Ascending aorta (tissue), 2 donors: ENCODE measurements at places on chromosomes 2 and 18.

DNA sequence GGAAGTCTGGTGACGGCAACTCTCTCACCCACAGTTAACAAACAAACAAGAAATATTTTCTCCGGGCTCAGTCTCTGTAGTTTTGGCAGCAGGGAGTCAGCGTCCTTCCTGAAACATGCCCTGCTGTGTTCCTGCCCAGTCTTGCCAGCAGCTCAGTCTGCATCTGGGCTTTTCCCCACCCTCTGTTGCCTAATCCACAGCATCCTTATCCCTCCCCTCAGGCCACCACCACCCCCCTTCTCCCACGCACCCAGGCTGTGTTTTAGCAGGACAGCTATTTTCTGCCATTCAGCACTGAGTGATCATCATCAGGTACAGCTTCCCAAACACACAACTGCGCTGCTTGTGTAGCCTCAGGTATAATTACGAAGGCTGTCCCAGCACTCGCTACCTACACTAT is 168.2 kb downstream of the DPP10 start:
- H3K4me1 ChIP-seq, result no peaks in the 10 kb centered on the region
- no peaks in the 10 kb centered on the region for H3K27me3 ChIP-seq
- H3K36me3 ChIP-seq, result no peaks in the 10 kb centered on the region
- no peak overlapping the region for H3K27ac ChIP-seq

GRCh38 chr2:85393836-85394235 is 16.3 kb downstream of the CAPG start:
- no peaks in the 10 kb centered on the region for H3K27me3 ChIP-seq

GRCh38 chr2:108619925-108620620 is 85.8 kb downstream of the LIMS1 start:
- no peaks in the 10 kb centered on the region for H3K4me1 ChIP-seq
- H3K4me3 ChIP-seq, result no peak overlapping the region
- no peak for DNase-seq
- H3K36me3 ChIP-seq, result no peaks in the 10 kb centered on the region
- H3K27ac ChIP-seq, result no peak overlapping the region
- no peaks in the 10 kb centered on the region for H3K27me3 ChIP-seq

DNA sequence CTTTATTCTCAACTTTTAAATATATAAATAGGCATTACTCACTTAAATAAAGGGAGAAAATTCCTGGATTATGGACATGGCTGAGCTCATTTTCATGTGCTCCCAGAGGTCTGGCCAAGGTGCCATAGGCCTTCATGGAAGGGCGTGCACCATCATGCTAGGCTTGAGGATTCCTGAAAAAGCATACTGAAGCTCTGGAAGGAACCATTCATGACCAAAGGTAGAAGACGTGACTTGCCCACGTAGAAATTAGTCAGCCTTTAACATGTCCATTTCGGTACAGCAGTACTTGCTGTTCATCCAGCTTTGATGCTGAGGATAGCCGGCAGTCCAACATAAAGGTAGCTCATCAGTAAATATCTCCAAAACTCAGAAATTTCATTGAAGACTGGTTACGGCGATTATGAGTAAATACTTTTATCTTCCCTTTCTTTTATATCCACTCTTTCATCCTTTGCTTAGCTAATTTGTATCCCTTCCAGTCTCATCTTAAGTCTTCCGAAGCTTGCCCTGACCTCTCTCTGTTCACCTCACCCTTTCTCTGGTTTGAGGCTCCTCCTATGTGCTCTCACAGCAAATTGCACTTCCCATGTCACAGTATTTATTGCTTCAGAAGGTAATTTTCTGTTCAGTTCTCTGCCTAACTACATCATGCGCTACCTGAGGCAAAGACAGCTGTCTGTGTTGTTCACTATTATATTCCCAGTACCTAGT is 32.3 kb upstream of the ASNSD1 start:
- no peak overlapping the region for H3K27ac ChIP-seq
- peaks cover 3% of the 10 kb centered on the region for H3K4me1 ChIP-seq
- H3K27me3 ChIP-seq, result no peaks in the 10 kb centered on the region
- DNase-seq, result no peak
- H3K4me3 ChIP-seq, result no peak overlapping the region
- no peaks in the 10 kb centered on the region for H3K36me3 ChIP-seq

DNA sequence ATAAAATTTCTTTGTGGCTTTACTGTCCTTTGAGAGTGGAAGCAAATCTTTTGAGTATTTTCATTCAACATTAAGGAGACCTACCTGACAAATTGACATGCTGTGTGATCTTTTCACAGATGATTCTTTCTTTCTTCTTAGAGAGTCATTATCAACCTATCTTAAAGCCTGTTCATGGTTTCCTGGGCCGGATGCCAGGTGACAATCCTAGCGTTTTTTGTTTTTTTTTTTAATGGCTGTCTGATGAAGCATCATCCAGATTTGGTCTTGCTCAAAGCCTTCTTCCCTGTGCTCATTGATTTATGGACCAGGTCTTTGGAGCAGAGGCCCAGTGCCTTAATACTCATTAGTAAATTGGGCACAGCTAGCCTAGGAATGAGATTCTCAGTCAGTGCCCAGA is 9.8 kb upstream of the MGAT5 start:
- no peaks in the 10 kb centered on the region for H3K27me3 ChIP-seq
- no peaks in the 10 kb centered on the region for H3K36me3 ChIP-seq
- no peak overlapping the region for H3K27ac ChIP-seq
- peaks cover 3% of the 10 kb centered on the region for H3K4me1 ChIP-seq
- no peak overlapping the region for H3K4me3 ChIP-seq

DNA sequence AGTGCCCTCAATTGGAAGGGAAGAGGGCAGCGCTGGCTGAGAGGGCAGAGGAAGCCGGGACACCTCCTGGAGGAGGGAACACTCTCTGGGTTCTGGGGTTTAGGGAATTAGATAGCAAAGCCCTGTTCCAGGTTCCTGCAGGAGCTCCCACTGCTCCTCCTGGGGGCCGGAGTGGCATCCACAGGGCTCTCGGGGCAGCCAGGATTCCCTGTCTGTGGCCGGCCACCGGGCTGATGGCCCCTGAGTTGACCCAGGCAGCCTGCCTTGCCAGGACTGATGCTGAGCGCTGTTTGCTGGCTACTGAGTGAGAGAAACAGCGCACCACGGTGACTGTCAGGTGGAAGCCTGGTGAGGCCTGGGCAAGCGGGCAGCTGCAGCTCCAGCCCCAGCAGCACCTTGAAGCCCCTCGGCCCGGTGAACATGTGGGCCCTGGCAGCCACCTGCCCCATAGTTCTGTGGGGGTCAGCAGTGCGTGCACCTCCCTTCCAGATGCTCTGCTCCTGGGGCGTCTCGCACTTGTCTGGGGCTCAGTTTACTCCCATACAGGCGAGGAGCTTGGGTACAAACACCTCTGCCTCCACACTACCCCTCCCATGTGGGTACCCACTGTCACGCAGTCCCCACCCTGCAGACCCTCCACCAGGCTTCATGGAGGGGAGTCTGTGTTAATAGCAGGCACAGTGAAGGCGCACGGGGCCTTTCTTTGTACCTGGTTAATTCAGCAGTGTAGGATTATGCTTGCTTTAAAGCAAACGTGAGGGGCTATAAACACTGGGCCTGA is 7.7 kb upstream of the ALLC start:
- peak overlapping the region; percentile 27 for H3K4me3 ChIP-seq
- H3K27me3 ChIP-seq, result no peaks in the 10 kb centered on the region
- no peaks in the 10 kb centered on the region for H3K36me3 ChIP-seq
- peaks cover 5% of the 10 kb centered on the region for H3K4me1 ChIP-seq
- DNase-seq, result no peak
- no peak overlapping the region for H3K27ac ChIP-seq

DNA sequence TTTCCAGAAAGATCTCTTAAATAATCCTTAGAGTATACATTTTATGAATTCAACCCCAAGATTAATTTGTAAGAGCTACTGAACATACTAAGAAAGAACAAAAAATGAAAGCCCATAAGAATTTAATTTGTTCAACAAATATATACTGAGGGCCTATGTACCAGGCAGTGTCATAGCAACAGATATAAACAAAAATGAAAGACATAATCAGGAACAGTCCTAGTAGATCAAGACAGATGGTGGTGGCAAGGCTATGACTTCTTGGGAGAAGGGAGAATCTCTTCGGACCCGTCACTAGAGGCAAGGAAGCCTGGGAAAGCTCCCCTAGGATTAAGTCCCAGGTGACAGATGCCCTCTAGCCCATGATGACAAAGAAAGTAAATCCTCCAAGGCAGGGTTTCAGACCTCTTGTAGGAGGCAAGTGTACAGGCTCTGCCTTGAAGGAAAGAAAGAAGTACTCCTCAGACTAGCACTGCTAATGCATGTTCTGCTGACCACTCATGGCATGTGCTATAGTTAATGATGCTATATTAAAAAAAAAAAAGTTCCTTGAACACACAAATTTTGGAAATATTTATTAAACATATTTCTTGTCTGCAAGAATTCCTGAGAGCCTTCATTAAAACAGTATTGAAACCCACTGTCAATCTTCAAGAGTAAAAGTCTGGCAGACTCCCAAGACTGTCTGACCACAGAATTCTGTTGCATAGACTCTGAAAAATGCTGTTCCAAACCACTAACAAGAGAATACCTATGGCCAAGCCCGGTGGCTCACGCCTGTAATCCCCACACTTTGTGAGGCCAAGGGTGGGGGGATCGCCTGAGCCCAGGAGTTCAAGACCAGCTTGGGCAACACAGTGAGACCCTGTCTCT is 31.5 kb downstream of the NOL10 start:
- H3K27ac ChIP-seq, result no peak overlapping the region
- H3K27me3 ChIP-seq, result no peaks in the 10 kb centered on the region
- DNase-seq, result no peak
- H3K4me1 ChIP-seq, result no peaks in the 10 kb centered on the region
- no peak overlapping the region for H3K4me3 ChIP-seq

GRCh38 chr2:228378233-228378632 is 196.7 kb upstream of the SPHKAP start:
- H3K4me3 ChIP-seq, result no peak overlapping the region
- DNase-seq, result no peak
- H3K27ac ChIP-seq, result no peak overlapping the region
- H3K36me3 ChIP-seq, result no peaks in the 10 kb centered on the region
- peaks cover 5% of the 10 kb centered on the region for H3K4me1 ChIP-seq
- H3K27me3 ChIP-seq, result no peaks in the 10 kb centered on the region

DNA sequence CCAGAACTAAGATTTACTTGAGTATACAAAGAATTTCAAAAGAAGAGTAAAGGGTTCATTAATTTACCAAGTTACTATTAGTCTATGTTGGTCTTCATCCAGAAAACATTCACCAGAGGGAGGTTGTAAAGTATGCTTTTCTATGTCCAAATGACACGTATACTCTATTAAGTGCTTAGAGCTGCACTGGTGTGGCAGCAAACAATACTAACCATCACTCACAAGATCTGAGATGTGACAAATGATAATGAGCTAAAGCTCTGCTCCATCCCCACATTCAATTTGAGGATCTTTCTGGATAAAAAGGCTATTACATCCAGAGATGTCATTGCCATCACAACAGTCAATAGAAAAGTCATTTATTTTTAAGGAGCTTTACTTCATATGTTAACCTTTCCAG is 926.5 kb upstream of the KLHL29 start:
- H3K4me1 ChIP-seq, result no peaks in the 10 kb centered on the region
- no peaks in the 10 kb centered on the region for H3K27me3 ChIP-seq
- no peaks in the 10 kb centered on the region for H3K36me3 ChIP-seq
- no peak overlapping the region for H3K4me3 ChIP-seq
- no peak overlapping the region for H3K27ac ChIP-seq

- no peaks in the 10 kb centered on the region for H3K36me3 ChIP-seq
- H3K27ac ChIP-seq, result peak overlapping the region; percentile 99
- peak overlapping the region; percentile 27 for H3K4me3 ChIP-seq
- H3K4me1 ChIP-seq, result peaks cover 2% of the 10 kb centered on the region
- H3K27me3 ChIP-seq, result no peaks in the 10 kb centered on the region
These were observed 2.3 kb downstream of the ACTR3 start for GRCh38 chr2:113892004-113892710.

DNA sequence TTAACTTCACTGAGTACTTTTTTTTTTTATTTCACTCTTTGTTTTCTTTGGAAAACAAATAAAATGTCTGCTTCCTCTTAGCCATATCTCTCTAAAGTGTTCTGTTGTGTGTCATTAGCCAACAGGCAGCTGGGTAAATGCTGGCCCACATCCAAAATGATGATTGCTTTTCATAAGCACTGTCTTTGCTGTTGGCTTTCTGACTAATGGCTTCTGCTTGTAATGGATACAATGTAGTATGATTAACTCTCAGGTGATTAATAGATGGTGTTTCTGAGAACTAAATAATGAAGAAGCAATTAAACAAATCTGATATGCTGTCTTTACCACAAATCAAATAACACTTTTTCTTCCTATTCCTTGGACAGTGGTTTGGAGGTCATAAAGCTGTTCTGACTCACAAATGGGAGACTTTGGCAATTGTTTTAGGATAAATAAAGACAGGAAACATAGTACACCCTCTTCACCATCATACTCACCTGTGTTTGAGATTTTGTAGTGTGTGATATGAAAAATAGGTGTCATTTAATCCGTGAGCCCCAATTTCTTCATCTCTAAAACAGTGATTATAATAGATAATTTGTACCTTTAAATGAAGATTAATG is 888.4 kb downstream of the TSN start:
- H3K27me3 ChIP-seq, result no peaks in the 10 kb centered on the region
- no peak overlapping the region for H3K4me3 ChIP-seq
- H3K36me3 ChIP-seq, result no peaks in the 10 kb centered on the region
- no peaks in the 10 kb centered on the region for H3K4me1 ChIP-seq
- no peak overlapping the region for H3K27ac ChIP-seq

DNA sequence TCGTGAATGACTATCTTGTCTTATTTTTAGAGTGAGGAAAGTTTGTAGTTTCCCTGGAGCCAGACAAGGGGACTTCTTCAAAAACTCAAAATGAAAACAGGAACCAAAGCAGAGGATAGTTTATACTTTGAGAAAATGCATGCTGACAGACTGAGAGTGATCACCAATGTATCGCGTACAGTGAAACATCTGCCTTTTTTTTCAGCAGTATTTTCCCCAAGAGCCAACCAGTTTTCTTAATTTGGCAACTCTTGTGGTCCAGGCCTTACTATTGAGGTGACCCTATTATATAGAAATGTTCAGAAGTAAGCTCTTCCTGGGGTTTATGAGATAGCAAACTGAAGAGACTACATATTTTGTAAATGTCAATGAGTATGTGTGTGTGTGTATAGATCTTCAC is 153.7 kb upstream of the VRK2 start:
- no peak overlapping the region for H3K27ac ChIP-seq
- no peaks in the 10 kb centered on the region for H3K27me3 ChIP-seq
- H3K4me3 ChIP-seq, result no peak overlapping the region
- no peak for DNase-seq
- no peaks in the 10 kb centered on the region for H3K36me3 ChIP-seq

- no peak for DNase-seq
- H3K4me3 ChIP-seq, result no peak overlapping the region
- H3K27ac ChIP-seq, result no peak overlapping the region
- H3K36me3 ChIP-seq, result no peaks in the 10 kb centered on the region
- H3K4me1 ChIP-seq, result peaks cover 9% of the 10 kb centered on the region
These were observed 126.3 kb upstream of the HS6ST1 start for GRCh38 chr2:128444816-128445522.

DNA sequence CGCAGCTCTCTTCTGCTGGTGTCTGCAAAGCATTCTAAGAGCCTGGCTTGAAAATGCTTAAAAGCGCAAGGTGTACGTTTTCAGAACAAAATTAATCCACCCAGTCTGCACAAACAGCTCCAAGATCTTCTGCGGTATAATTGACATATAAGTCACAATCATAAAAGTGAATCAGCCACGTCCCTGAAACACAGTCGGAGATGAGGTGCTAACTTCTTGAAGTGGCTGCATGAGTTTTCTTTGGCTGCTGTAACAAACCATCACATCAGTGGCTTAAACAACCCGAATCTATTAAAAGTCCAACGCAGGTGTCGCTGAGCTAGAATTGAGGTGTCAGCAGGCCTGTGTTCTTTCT is 32.6 kb downstream of the ARL4C start:
- DNase-seq, result no peak
- H3K4me1 ChIP-seq, result no peaks in the 10 kb centered on the region
- no peaks in the 10 kb centered on the region for H3K36me3 ChIP-seq
- no peak overlapping the region for H3K27ac ChIP-seq

- H3K27me3 ChIP-seq, result no peaks in the 10 kb centered on the region
- no peak overlapping the region for H3K4me3 ChIP-seq
- DNase-seq, result no peak
- no peaks in the 10 kb centered on the region for H3K36me3 ChIP-seq
These were observed 255.9 kb downstream of the TXNL1 start for GRCh38 chr18:56382541-56382940.
